PC-9 (cell line): ENCODE measurements at places on chromosomes 3 and 15. TPM values are rescaled to one million over a fixed set of nuclear protein-coding genes. Genes with fewer than 3 reads are reported as not detected.

DNA sequence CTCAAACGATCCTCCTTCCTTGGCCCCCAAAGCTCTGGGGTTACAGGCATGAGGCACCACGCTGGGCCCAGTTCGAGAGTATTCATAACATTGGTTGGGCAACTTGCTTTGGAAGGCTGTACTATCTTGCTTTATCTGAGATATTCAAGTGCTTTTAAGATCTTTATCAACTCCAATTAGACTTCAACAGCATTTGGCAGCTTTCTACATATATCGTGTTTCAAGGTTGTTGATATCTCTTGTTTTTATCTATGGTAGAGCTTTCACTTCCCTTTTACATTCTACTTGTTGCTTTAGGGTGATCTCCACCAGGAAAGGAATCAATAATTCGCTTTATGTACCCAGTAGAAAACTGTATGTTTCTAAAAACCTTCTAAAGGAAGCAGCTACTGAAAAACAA lies 395.3 kb downstream of the IL5RA start:
- DNase-seq, result no peak

The CKMT1B gene
- 1.6 TPM in 1 of 2 replicates, not detected in the other for total RNA-seq

The COL7A1 gene
- 91.2 and 151 TPM in 2 replicates for total RNA-seq

The SLC28A2 gene
- total RNA-seq, result not detected in 2 replicates

DNA sequence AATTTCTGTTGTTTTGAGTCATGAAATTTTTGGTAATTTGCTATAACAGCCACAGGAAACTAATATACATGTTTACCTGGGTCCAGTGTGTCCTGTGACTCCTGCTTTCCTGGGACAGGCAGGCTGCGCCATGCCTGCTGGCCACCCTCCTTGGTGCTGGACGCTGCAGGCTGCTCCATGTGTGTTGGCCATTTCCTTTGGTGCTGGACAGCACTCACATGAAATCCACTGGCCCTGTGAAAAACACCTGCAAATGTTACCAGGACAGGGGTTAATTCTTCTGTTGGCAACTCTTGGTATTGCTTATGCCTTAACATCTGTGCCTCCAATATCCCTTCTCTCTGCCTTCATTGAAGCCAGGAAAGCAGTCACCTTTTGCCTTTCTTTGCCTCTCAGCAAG lies 86.9 kb upstream of the ATP10A start:
- DNase-seq, result no peak

- DNase-seq, result no peak
Measured at GRCh38 chr15:78950343-78950742, 5.5 kb upstream of the CTSH start.

DNA sequence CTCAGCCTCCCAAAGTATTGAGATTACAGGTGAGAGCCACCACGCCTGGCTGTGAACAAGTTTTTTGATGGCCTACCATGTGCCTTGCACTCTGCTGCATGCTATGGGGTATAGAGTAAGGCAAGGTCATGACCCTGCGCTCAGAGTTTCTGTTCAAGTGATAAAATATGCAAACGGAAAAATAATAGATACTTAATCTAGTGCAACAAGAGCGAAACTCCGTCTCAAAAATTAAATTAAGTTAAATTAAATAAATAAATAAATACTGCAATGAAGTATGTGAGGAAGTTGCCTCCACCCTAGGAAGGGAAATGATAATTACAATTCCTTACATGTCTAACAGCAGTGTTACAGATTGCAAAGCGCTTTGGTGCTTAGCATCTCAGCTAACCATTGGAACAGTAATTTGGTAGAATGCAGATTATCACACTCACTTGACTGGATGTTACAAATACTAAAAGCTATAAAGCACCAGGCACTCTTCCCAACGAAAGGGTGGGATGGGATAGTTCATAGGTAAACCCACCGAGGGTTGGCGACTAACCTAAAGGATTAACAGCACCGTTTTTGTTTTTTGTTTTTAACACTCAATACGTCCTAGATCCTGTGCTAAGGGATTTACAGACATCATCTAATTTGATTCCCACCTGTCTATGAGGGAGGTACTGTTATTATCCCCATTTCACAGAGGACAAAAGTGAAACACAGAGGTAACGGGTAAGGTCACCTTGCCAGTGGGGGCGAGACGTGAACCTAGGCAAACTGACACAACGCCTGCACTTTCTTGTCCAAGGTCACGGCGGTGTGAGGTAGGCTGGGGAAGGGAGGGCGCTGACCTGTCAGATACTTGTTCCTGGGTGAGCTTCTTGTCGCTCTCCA lies 793 bp upstream of the FANCD2 start:
- DNase-seq, result no peak

GRCh38 chr3:151142929-151143328 lies 57.5 kb downstream of the MED12L start:
- no peak for DNase-seq

The SLMAP gene
- 116 and 119 TPM in 2 replicates for total RNA-seq

DNA sequence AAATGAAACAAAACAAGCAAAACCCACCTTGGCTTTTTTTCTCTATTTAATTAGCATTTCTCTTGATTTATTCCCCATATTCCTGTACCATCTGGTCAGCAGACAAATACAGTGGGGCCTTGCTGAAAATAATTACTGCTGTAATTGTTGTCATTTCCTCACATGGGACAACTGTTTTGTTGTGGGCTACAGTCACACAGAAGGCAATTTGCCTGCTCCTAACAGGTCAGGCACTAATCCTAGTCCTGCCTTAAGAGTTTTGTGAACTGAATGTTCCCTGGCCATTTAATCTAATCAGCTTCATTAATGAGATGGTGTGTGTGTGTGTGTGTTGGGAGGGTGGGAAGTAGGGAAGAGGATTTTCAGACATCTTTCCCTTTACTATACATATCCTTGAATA lies 11.6 kb downstream of the TRPC1 start:
- no peak for DNase-seq

GRCh38 chr15:52498706-52499105 lies 30.0 kb downstream of the MYO5A start:
- DNase-seq, result no peak

- no peak for DNase-seq
Measured at GRCh38 chr3:126102530-126102951, 18.6 kb upstream of the SLC41A3 start.

The SPINK8 gene
- total RNA-seq, result not detected in 2 replicates

The PRR20G gene
- total RNA-seq, result not detected in 2 replicates

The CCR4 gene
- total RNA-seq, result not detected in 2 replicates

GRCh38 chr3:56468184-56469106 lies at the start of gene ERC2:
Gene ERC2 (minus strand): TSS chr3:56468467.
- DNase-seq, result no peak

GRCh38 chr3:28840976-28841376 lies 439.9 kb upstream of the RBMS3 start:
- no peak for DNase-seq

The U2SURP gene
- total RNA-seq, result 104 and 126 TPM in 2 replicates

GRCh38 chr3:140711390-140712035 lies 33.6 kb downstream of the TRIM42 start:
- no peak for DNase-seq

The DUOXA2 gene
- not detected in 2 replicates for total RNA-seq

- DNase-seq, result no peak
Measured at GRCh38 chr3:37985637-37986320, 4.8 kb upstream of the VILL start.

The CCDC14 gene
- total RNA-seq, result 36.5 and 50.6 TPM in 2 replicates

DNA sequence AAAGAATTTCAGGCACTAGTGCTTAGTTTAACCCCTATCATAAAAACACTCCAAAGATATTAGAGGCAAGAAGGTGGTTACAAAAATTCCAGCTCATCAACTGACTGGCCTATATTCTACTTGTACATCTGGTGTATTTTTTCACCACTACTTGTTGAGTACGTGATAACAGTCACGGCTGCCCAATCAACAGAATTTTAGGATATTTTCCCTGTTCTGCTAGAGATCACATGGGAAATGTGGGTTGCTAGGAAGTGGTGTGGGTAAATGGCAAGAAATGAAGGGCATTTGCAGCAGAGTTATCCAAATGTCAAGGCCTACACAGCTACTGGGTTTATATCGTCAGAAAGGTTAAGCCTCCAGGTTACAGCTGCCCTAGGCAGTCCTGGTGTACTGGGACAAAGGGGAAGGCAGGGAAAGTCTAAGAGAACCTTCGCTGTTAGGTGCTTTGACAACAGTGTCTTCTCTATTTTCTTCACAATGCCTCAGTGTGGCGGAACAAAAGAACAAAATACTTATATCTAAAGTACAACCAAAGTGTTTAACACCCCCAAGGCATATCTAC lies 81.9 kb downstream of the FMN1 start:
- no peak for DNase-seq

DNA sequence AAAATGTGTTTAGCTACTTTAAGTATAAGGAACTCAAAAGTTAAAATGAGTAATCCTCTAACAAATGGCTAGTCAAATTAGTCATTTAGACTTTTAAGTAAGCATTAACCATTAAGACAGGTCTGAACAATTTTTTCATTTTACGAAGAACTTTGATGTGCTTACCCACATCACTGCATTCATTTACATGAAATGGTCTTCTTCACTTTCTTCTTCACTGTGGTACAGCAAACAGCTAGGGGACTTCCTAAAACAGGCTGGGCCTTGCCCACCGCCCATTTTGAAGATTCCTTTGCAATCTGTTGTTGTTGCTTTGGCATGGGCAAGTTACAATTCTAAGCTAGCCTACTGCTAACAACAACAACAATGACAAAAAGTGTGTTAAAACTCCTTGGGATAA lies 67.4 kb downstream of the CBLB start:
- no peak for DNase-seq

The GOLGA8Q gene
- not detected in 2 replicates for total RNA-seq

The KLHL6 gene
- total RNA-seq, result 0.04 TPM in 1 of 2 replicates, not detected in the other
